ENCODE measurements at places on chromosomes 13 and 19.

DNA sequence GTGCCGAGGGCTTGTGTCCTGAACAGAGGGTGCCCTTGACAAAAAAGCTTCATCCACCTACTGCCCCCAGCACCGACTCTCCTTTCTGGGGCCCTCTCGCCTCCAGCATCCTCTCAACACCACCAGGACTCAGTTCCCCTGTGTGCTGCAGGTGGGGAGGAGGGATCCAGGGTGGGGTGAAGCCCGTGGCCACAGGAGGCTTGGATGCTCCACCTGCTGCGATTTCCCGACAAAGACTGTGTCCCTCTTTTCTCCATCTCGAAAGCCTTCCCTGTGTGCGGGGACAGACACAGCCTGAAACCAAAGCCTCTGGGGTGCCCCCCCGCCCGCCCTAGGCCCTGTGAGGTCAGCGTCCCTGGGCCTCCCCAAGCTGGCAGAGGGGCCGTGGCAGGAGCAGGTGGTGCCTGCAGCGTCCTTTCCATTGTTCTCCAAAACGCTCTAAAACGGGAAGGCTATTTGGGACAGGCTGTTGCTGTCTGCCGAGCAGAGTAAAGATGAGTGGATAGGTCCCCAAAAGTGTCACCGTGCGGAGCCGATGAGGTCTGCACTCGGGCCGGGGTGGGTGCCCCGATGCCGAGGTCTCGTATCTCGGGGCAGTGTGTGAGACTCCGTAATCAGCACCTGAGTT, 185.7 kb downstream of the PTPRS start:
- DNase-seq: no peak

DNA sequence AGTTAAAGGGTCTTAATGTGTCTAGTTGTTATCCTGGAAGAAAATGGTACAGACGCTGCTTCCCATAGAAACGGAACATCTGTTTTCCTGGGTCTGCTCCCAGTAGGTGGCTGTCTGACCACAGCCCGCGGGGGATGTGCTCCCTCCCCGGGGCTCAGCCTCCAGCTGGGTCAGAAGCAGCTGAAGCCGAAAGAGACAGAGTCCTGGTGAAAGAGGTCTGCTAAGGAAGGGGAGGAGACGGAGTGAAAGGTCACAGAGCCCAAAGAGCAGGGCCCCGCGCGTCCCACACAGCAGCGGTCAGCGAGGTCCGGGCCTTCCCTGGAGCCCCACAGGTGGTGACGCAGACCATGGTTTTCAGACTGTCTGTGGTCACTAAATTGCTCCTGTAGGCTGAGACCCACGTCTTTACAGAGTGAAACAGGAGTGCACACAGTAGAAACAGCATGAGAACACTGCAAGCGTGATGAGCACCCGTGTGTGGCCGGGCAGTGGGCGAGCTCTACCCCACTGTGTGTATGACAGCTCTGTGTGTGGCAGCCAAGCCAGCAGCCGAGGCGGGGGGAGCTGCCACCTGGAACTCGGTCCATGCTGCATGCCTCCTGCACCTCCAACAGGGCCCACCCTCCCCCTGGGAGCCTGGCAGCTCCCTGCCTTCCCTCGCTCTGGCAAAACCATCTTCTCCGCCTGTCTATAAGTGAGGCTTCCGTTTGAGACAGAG, 52.0 kb upstream of the C13orf46 start:
- DNase-seq: no peak

DNA sequence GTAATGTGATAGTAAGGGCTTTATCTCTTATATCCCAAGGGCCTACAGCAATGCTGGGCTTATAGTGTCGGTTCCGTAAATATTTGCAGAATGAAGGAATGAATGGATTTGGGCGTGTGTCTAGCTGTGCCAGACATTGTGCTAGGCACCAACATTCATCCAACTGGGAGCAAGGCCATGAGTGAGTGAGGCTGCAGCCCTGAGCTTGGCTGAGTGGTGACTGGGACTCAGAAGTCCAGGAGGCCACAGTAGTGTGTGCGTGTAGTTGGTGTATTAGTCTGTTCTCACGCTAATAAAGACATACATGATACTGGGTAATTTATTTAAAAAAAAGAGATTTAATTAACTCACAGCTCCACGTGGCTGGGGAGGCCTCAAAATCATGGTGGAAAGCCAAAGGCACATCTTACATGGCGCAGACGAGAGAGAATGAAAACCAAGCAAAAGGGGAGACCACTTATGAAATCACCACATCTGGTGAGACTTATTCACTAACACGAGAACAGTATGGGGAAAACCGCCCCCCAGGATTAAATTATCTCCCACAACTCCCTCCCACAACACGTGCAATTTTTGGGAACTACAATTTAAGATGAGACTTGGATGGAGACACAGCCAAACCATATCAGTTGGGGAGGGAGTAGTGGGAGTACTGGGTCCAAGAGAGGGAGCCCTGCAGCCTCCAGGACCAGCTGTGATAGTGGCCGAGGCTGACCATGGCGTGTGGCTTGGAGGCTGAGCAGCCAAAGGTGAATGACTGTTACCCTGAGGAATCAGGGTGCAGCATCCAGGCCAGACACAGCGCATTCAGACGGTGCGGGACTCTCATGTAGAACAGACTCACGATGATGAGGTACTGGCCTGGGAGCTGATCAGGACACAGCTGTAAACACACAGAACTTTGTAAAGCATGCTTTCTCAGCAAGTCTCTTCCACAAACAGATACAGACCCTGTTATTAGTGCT, 104.6 kb downstream of the TEX26 start:
- no peak for DNase-seq

- DNase-seq: no peak
Measured at GRCh38 chr13:103866048-103866447, 799.8 kb upstream of the SLC10A2 start.

GRCh38 chr13:44210525-44210924, 163.1 kb upstream of the SERP2 start:
- no peak for DNase-seq

- DNase-seq: no peak
Measured at GRCh38 chr13:45064889-45065288, 55.4 kb upstream of the GTF2F2 start.

- no peak for DNase-seq
Measured at GRCh38 chr19:8034178-8034525, 18.4 kb upstream of the CCL25 start.

DNA sequence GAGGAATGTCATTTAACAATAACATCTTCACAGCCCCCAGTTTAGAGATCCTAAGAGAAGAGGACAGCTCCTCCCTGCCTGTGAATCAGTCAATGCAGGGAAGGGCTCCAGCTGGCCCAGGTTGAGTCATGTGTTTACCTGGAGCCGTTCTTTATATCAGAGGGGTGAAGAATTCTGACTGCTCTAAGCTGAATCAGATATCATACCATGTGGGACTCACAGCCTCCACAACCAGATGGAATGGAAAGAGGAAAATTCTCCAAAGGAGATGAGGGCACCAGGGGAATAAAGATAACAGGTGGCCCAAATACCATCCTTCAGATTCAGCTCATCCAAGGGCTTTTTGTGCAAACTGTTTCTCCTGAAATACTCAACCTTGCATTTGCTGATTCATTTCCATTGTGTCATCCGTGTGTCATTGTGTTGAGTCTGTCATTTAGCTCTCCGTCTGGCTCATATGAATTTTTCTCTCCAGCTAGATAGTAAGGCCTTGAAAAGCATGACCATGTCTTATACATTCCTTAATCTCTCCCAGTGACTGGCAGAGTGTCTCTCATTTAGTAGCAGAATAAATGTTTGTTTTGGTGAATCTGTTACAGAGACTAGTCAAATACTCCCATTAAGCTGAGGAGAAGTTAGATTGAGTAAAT, 217.9 kb downstream of the RFC3 start:
- no peak for DNase-seq

DNA sequence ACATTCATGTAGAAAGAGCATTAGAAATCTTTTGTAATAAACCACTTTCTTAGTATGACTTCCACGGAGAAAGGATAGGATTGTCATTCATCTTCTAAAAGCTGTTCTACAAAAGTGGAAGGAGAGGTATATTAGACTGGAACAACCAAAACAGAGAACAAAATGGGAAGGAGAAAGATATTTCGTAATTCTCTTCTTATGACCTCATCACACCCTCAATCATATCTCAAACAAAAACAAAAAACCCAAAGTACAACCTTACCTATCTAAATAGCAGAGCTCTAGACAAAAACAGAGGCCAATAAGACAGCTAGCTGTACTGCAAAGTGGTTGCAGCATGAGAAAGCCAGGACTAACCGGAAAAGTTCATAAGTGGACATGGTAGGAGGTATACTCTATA, 46.3 kb downstream of the DACH1 start:
- no peak for DNase-seq

- no peak for DNase-seq
Measured at GRCh38 chr13:25377244-25377962, 5.6 kb downstream of the ATP8A2 start.

DNA sequence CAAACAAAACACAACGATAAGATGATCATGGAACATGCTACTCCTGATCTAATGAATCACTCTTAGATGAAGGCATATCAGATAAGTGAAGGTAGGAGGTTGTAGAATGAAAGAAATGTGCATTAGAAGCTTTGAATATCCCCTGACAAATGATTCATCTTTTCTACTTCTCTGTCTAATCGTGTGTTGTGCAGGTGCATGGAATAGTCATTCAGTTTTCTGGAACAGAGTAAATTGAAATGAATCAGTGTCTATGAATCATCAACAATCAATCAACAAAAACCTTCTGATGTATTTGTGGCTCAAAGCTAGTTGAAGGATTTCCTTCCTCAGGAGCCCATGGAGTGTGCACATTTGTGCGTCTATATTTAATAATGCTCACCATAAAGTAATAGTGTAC, 1290.4 kb upstream of the PCDH20 start:
- DNase-seq: no peak

- DNase-seq: no peak
Measured at GRCh38 chr19:46295401-46296201, 1.2 kb upstream of the HIF3A start.

DNA sequence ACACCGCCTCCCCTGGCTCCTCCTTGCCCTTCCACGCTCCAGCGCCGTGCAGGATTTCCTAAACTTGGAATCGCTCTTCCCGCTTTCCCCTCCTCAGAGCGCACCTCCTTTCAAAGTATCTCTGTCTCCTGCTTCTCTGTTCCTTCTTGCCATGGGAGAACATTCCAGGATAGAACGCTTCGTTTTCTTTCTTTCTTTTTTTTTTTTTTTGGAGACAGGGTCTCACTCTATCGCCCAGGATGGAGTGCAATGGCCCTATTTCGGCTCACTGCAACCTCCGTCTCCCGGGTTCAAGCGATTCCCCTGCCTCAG, 574 bp upstream of the XPO4 start:
- DNase-seq: no peak

DNA sequence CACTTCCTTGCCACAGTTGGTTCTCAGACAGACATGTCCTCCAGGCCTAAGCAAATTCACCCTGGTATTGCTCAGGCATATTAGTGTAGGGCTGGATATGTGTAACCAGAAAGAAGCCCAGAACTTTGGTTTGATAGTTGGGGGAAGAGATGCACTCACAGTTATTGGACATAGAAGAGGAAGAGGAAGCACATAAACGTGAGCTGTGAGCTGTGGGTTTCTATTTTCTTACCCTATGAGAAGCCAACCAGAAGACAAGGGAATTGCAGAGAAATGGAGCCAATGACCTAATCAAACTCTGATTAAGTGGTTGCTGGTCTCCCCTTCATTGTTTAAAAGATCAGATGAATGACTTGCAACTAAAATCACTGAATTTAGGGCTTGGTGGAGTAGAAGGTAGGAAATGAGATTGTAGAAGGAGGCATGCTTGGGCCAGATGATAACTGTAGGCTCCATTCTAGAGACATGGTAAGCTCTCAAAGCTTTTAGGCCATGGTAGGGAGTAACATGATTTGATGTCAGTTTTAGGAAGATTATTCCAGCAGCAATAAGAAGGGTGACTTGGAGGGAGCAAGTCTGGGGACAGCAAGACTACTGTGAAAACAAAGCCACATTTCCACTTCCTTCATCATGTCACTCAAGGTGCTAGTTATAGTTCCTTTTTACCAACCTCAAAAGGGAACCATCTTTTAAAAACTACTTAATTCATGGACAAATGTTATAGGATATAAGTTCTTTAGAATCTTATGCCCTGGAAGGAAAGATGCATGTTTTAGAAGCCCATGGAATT, 24.1 kb upstream of the WDFY2 start:
- no peak for DNase-seq

GRCh38 chr13:90806016-90806615, 541.4 kb upstream of the MIR17HG start:
- DNase-seq: no peak

DNA sequence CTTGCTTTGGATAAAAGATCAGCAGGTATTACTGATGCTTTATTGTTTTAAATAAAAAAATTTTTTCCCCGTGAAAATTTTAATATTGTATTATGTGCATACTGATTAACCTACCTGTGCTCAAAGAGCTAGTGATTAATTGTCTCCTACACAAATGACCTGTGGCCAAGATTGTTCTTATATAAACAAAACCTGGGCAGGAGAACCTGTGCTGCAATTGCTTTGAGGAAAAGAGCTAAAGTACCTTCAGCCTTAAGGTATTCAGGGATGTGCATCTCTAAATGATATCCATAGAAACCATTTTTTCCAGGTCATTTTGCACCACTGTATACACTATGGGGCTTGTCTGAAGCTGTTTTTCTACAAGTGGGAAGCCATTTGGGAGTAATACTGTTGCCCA, 1.2 kb downstream of the FRY start:
- DNase-seq: no peak

GRCh38 chr13:81779876-81780275, 1439.0 kb upstream of the SPRY2 start:
- DNase-seq: no peak

GRCh38 chr13:111255228-111255790, 65.1 kb upstream of the TEX29 start:
- DNase-seq: no peak

DNA sequence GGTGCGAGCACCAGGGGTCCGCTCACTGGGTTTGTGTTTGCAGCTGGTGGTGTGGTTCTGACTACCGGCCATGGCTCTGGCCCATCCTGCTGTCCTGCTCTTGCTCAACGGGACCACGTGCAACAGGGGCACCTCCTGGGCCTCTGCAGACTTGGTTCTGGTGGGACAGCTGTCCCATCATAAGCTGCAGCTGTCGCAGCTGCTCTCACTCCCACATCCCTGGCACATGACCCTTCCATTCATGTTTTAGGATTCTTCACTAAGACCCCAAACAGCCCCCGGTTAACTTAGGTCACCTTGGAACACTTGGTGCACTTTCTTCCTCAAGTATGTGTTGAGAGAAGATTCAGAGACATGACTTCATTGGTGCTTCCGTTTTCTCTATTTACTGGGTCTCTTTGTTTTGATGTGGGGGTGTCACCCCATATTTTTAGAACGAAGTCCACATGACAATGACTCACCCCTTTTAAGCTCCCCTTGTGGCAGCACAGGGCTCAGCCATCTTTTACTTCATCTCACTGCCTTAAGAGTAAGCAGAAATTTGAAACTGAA, 68.4 kb upstream of the ARHGEF7 start:
- DNase-seq: no peak
